ENCODE measurements at places on chromosomes 11 and 22.

GRCh38 chr11:44000731-44001130 lies 47.0 kb upstream of the ACCSL start:
- DNase-seq = no peak

- peak; percentile 55 for DNase-seq
Measured at GRCh38 chr11:79414644-79415317, 26.0 kb downstream of the TENM4 start.

- no peak for DNase-seq
Measured at GRCh38 chr11:100719362-100719761, 32.3 kb downstream of the ARHGAP42 start.

DNA sequence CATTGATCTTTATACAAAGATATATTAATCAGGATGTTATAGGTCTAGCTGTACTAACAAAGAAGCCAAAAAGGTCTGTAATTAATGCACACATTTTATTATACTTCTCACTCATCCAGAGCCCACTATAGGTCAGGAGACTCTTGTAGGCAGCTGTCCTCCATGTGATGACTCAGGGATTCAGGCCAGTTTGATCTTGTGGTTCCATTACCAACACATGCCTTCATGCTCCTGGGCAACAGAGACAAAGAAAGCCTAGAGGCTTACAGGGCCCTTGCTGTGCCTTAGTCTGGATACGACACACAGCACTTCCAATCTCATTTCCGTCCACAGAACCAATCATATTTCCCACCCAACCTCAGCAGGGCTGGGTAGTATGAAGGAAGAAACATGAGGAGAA lies 150.3 kb upstream of the NCAM1 start:
- no peak for DNase-seq

DNA sequence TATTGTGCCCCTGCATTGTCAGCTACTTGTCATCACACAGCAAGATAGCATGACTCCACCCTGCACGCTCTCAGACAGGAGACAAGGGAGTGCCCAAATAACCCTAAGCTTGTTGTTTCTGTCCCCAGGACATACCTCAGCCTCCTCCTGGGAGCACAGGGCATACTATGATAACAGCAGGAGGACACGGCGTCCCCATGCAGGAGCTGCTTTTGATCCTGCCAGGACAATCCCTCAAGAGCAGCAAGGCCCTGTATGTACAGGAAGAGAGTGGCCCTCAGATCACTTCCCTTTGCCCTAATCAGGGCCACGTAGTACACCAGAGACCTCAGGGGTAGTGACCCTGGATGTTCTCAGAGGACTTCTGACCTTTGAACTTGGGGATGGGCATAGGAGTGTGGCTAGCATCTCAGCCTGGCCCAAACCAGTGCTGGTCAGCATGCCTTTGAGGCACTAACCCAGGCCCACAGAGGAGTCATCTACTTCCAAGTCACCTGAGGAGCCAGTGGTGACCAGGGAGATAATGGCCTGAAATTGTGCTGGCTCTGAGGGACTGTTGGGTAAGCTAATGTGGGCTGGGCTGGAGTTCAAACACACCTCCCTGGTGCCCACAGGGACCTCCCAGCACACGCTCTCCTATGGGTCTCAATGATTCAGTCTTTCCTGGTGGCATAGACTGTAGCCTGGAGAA lies 9.2 kb downstream of the APOA4 start:
- DNase-seq = no peak

GRCh38 chr11:41533761-41534160 lies 74.3 kb upstream of the LRRC4C start:
- no peak for DNase-seq

- DNase-seq = no peak
Measured at GRCh38 chr11:113831314-113831713, 44.1 kb downstream of the USP28 start.

GRCh38 chr11:115153135-115153534 lies 351.1 kb downstream of the CADM1 start:
- no peak for DNase-seq

- no peak for DNase-seq
Measured at GRCh38 chr22:45358127-45358526, 48.4 kb downstream of the FAM118A start.

GRCh38 chr22:49753961-49754695 lies 73.5 kb downstream of the BRD1 start:
- peak; percentile 36 for DNase-seq

GRCh38 chr22:39936523-39937145 lies 23.6 kb upstream of the TMA7B start:
- no peak for DNase-seq

- no peak for DNase-seq
Measured at GRCh38 chr22:24751518-24751917, 23.0 kb downstream of the PIWIL3 start.

DNA sequence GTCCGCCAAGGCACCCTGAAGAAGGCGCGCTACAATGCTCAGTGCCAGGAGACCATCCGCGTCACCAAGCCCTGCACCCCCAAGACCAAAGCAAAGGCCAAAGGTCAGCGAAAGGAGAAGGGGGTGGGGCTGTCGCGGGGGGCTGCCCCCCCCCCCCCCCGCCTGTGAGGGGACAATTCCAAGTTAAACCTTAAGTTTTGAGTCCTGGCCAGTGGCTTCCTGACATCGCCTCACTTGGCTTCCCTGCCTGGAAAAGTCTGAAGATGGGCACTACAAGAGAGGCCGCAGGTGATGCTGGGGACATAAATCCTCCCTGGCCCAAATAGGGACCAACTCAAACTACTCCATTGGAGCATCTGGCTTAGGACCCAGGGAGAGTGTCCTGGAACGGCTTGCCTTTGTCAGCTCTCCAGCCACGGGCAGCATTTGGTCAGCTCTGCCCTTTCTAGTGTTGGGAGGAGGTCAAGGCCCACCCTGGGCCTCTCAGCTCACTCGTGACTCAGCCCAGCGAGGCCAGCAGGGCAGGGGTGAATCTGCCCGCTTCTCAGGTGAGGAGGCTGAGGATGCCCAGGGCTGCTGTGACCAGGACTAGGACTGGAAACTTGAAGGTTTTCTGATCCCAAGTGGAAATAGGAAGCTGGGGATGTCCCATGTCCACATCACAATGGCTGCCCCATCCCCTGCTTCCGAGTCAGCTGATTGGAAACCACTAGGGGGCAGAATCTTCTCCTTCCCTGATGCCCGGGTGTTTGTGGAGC lies 1.4 kb downstream of the MDK start:
- no peak for DNase-seq

DNA sequence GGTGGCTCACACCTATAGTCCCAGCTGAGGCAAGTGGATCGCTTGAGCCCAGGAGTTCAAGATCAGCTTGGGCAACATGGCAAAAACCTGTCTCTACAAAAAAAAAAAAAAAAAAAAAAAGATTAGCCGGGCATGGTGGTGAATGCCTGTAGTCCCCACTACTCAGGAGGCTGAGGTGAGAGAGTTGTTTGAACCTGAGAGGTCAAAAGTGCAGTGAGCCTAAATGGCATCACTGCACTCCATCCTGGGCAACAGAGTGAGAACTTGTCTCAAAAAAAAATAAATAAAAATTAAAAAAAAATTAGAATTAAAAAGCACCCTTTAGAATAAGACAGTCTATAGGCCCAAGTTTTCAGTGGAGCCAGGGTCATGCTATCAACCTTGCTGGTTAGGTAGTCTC lies 95.5 kb downstream of the PDHX start:
- no peak for DNase-seq

GRCh38 chr11:34431979-34432378 lies 6.8 kb upstream of the CAT start:
- DNase-seq = no peak

DNA sequence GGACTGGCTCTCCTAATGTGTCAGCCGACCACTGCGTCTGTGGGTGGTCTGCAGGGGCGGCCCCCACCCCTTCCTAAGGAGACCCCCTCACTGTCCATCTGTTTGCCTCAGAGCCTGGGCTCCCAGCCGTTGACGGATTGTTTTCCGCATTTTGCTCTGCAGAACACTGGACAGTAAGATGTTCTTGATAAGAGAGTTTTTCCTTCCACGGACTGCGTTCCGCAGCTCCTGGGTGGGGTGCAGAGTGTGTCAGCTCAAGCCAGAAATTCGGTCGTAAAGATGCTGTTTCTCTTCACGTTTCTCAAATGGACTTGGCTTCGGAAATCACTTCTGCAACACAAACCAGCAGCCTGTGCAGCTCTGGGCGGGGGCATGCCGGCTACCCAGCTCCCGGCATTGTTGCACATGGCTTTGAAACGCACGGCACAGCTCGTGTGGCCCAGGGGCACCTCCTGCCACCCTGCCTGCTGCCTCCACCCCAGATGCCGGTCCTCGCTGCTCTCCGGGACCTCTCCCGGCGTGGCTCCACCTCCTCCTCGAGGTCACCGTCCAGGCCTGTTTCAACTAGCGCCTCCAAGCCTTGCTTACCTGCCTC lies 2.9 kb upstream of the MRGPRG start:
- no peak for DNase-seq

DNA sequence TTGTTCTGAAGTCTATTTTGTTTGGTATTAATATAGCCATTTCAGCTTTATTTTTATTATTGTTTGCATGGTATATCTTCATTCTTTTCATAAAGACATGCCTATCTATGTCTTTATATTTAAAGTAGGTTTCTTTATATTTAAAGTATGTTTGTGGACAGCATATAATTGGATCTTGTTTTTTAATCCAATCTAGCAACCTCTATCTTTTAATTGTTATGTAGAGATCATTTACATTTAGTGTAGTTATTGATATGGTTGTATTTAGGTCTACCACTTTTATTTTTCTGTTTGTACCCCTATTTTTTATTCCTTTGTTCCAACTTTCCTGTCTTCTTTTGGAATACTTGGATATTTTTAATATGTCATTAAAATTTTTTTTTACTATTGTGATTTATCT lies 13.8 kb downstream of the TPBGL start:
- DNase-seq = no peak

DNA sequence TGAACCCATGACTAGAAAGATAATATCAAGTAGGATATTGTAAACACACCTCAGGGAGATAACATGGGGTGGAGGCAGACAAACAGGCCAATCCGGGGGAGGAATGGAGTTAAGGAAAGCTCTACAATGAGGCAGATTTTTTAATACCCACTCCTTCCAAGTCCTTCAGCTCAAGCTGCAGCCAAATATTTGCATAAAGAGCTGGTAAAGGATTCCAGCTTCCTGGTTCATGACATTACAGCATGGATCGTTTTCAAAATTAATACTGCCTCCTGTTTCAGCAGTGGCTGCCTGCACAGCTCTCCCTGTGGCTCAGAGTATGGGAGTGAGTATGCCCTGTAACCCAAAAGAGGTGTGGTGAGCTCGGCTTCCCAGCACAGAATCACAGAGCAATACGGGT lies 5.1 kb downstream of the POU2AF3 start:
- no peak for DNase-seq

DNA sequence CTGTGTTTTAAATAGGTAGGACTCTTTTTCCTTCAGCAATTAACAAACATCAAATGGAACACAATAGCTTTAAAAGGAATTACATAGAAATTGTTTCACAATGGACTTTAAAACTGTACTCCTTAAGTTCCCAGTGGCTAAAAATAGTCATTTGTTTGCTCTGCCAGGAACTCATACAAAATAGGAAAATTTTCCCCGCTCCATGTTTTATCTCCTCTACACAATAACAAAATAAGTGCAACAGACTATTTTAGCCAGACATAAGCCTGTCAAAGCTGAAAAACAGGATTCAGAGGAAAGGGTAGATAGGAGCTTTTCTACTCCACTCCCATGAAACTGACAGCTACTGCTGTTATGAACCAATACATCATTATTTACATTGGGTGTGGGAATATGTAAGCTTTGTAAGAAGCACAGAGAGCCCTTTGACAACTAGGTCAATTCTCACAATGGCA lies 90.1 kb downstream of the STK33 start:
- DNase-seq = no peak

DNA sequence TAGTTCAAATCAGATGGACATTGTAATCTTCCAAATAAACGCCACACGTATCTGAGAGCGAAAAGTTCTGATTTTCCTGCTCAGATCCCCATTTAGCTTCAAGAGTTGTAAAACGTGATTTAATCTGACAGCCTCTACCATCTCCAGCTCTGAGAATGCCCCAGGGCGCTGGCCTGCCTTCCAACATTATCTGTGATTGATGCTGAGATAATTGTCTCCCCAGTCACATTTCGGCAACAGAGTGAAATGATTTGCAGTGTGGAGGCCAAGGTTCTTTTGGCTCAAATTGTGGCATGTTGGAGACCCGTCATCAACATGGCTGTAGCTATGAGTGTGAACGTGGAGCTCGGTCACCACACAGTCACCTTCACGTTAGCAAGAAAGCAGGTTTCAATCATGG lies 283.4 kb downstream of the BRD1 start:
- no peak for DNase-seq

- no peak for DNase-seq
Measured at GRCh38 chr11:45026835-45027234, 76.2 kb upstream of the TP53I11 start.

GRCh38 chr11:28169816-28170215 lies 61.6 kb downstream of the METTL15 start:
- no peak for DNase-seq

DNA sequence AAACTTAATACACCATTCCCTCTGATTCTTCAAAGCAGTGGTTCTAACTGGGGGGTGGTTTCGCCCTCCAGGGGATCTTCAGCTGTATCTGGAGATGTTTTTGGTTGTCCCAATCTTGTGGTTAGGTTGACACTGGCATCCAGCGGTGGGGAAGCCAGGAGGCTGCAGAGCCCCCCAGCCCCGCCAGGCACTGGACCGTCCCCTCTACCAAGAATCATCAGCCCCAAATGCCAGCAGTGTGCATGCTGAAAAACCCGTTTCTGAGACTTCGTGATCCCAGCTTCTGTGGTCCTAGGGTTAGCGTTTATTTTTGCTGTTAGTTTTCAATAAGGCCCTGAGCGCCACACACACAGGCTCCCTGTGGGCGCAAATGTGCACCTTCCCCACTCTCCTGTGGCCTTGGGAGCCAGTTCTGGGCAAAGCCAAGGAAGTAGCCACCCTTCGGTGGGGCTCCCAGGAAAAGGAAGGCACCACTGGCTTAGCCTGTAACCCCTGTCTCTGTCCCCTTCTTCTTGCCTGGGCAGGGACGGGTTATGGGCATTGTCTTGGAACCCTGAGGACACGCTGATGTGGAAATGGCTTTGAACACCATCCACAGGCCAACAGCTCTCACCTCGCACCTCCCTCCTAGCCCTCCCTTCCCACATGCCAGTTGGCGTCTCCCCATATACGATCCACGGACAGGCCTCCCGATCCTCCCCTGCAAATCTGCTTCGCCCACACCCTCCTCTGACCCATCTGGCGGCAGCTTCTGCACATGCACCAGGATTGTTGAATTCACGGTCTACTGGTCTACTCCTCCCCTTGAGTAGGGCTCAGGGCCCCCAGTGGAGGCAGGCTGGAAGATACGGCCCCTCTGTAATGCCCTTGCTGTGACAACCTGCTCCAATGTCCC lies 71.4 kb upstream of the CCND1 start:
- no peak for DNase-seq

DNA sequence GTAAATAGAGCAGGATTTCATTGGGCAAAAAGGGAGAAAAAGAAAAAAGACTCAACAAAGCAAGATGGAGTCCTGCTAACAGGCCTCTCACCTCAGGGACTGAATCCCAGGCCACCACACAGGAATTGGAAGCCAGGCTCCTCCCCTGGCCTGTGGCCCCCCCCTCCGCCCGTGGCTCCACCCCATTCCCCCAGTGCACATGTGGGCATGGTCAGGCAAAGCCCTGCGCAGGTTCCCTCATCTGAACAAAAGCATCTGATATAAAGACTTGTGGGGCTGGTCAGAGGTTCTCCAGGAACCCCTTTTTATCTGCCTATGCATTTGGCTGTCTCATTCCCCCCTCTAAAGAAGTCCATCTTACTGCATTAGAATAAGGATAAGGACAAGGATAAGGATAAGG lies 46.0 kb upstream of the PAK1 start:
- DNase-seq = no peak
